ENCODE measurements at places on chromosomes 16 and 17.

DNA sequence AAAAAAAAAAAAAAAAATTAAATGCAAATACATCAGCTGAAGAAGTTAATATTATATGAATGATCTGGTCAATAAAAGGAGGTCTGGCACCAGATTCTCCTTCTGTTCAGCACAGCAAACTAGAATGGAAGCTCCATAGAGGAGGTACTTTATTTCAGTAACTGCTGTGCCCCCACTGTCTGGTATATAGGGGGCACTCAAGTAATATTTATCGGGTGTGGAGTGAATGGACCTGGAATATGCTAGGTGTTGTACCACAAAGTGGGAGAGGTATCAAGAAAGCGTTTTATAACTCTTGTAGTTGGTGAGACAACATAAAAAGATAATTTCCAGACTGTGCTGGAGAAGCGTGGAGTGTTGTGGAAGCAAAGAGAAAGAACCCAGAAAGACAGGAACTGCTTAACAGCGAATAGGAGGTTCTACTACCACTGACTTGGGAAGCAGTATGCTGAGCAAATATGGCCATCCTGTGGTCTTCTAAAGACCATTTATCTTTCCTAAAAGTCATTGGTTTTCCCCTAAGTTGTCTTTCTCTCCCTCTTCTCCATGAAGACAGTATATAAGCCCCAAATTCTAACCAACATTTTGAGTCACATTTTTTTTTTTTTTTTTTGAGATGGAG, 12.2 kb upstream of the PRKCA start:
- DNase-seq, result no peak

DNA sequence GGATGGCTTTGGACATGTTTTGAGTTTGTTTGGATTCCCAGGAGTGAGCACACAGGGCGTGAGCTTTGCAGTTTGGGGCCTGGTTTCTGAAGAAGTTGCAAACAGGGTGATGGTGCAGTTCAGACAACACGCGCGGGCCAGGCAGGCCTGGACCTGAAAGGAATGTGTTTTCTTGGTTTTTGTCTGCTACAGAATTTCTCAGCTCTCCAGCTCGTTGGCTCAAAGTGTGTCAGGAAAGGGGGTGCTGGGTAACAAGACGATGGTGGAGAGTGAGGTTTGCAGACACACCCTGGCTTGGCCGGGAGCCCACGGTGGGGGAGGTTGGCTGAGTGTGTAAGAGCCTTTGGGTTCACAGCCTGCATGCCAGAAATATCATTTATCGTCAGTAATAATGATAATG, 82.3 kb downstream of the CMIP start:
- DNase-seq, result no peak

DNA sequence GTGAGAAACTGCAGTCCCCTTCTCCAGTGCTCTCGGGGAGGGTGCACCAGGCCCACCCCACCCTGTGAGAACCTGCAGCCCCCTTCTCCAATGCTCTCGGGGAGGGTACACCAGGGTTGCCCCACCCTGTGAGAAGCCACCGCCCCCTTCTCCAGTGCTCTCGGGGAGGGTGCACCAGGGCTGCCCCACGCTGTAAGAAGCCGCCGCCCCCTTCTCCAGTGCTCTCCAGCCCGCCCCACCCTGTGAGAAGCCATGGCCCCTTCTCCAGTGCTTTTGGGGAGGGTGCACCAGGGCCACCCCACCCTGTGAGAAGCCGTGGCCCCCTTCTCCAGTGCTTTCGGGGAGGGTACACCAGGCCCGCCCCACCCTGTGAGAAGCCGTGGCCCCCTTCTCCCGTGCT, 12.1 kb downstream of the SPATA33 start:
- DNase-seq, result no peak

GRCh38 chr17:72604518-72604917, 483.7 kb downstream of the SOX9 start:
- no peak for DNase-seq

- DNase-seq, result no peak
Observed at GRCh38 chr16:49351096-49351487, 22.5 kb upstream of the C16orf78 start.

GRCh38 chr16:51008037-51008436, 143.0 kb downstream of the SALL1 start:
- no peak for DNase-seq

- DNase-seq, result no peak
Observed at GRCh38 chr17:4152471-4152870, 9.5 kb downstream of the CYB5D2 start.

DNA sequence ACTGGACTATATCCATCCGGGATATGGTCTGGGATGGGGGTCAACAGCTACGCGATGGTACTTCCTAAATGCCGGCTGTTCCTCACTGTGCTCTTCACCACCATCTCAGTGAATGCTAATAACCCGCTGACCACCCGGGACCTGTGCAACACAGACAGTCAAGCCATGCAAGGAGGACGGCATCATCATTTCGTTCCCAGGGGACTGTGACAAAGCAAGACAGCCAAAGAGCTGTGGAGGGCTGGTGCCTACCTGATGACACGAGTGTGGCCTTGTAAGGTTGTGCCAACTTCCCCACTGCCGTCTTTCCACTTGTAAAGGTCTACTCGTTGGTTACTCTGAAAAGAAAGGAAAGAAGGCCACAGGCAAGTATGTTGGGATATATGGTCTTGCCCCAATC, 33.7 kb downstream of the WDR59 start:
- no peak for DNase-seq

GRCh38 chr17:28963055-28963611, 11.8 kb upstream of the PHF12 start:
- DNase-seq, result no peak

GRCh38 chr16:30534368-30535105, at the start of gene ZNF747:
ZNF747 (minus strand) TSS chr16:30534858; CDS start chr16:30534679, 179 bp downstream.
- DNase-seq, result peak; percentile 80

- no peak for DNase-seq
Observed at GRCh38 chr16:54116124-54116655, 170.4 kb downstream of the IRX3 start.

DNA sequence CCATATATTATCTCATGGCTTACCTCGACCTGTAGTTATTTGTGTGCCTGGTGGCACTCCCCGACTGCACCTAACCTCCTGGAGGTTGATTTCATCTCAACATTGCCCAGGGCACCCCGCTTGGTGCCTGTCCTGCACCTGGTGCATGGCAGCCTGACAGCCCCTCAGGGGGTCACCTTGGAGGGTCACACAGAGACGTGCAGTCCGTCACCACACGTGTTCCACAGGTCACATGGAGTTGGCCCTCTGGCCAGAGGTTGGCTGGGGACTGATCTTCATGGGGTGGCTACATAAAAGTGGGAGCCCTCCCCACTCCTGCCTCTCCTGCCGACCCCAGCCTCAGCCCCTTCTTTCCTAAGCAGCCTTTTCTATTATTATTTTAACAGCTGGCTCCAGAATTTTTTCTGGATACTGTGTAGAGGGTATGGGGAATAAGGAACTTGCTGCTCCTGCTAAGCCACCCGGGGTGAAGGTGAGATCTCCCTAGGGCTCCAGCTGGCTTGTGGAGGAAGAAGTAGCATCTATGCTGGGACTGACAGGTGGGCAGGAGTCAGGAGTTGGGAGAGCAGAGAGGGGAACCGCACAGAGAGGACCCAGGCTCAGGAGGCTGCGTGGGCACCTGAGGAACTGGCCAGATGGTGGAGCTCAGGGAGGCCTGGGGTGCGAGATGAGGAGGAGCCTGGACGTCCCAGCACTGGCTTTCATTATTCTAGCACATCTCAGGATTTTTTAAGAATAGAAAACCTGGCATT, 12.5 kb upstream of the NKD1 start:
- DNase-seq, result no peak

Data from stimulated activated CD4-positive, alpha-beta T cell treated with anti-CD3 and anti-CD28 coated beads, Interleukin-15, amount 100 ng/mL, for 48 hours (primary cell).